ENCODE measurements at places on chromosomes 1 and 21.

DNA sequence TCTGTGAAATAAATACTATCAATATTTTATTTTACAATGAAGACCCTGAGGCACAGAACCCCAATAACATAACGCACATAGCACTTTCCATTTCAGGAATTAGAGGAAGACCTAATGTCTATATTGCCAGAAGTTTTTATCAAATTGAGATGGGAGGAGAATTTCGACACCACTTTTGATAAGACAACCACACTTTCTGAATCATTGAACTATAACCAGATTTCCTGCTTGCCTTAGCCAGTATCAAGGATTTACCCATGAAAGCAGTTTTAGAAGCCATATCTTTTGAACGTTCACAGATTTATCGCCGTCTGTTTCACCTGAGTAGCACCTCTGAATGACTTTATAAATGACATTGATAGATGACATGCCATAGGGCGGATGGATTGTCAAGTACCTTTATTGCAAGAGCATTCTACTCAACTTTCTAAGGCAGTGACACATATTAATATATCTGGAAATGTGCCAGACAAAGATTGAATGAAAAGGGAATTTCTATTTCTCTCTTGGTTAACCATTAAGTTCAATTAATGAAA, 768.4 kb downstream of the LTN1 start:
- no peak for DNase-seq

DNA sequence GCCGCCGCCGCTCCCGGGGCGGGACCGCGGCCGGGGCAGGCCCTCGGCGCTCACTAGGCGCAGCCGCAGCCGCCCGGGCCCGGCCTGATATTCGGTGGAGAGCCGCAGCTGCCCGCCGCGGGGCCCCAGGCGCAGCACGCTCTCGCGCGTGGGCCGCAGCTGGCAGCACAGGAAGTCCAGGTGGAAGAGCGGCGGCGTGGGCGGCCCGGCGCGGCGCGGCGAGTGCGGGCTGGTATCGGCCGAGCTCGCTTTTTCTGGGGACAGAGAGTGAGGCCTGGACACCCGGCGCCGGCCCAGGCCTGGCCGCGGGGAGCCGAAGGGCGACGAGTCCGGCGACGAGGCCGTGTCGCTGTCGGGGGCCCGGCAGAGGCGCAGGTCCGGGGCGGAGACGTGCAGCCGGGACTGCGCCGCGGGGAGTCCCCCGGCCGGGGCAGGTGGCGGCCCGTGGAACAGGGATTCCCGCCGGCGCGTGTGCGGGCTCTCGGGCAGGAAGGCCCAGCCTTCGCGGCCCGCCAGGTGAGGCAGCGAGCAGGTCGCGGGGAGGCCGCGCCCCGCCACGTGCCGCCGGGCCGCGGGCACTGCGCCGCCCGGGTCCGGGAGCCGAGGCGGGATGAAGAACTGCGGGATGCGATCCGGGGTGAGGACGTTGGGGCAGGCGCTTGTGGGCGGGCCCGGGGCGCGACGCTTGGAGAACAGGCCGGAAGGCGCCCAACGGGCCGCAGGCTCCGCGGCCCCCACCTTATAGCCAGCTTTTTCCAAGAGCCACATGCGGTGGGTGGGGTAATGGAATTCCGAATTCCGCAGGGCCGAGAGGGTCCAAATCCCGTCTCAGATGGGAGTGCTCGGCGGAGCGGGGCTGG, 1.2 kb downstream of the C2CD4D start:
- no peak for DNase-seq

GRCh38 chr1:11787251-11787803, 18.4 kb downstream of the MTHFR start:
- peak; percentile 33 for DNase-seq

DNA sequence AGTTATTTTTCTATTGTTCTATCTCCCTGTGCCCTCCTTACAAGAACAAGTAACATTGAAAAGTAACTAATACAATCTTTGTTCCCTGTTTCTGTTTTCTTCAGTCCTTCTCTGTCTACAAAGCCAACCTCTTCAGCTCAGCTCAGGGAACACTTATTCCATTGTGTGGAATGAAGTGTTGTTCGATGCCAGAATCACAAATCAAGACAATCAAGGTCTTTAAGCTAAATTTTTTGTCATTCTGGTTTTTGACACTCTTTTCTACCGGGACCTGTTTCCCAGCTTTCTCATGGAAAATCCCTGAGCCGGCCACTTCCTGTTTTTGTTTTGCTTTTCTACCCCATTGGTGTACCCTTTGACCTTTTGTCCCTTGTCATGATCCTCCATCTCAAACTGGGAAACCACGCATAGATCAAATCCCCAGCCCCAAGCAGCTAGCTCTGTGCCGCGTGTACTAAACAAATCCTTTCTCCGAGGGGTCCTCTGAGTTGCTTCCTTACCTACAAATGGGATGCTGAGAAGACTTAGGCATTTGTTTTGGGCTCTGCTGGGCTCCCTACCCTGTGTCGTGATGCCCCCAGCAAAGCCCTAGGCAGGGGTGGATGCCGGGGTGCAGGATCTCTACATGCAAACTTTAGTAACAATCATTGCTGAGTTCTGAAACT, 141.8 kb downstream of the TOMM20 start:
- no peak for DNase-seq

Data from ACHN (cell line).